ENCODE measurements at places on chromosomes 2 and 18.

GRCh38 chr2:1775511-1776035 lies 31.3 kb upstream of the PXDN start:
- no peak for DNase-seq

- no peak for DNase-seq
Measured at GRCh38 chr18:9637036-9637767, 22.8 kb upstream of the PPP4R1 start.

DNA sequence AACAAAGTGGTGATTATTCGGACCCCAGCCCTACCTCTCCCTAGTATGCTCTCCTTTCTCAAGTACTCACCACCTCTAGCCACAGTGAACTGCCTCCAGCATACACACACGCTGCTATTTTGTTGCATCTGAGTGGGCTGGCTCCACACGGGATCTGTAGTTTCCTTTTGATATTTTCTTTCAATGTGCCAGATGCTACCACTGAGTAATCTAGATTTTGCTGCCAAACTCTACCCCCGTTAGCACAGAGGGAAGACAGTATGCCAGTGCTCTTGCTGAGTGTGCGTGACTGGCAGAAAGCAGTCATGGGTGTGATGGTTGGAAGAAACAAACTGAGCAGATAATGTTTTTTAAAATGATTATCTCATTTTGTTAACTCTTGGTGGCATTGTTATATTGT lies 11.6 kb downstream of the CFLAR start:
- DNase-seq: no peak

GRCh38 chr2:230779126-230779525 lies 66.5 kb downstream of the CAB39 start:
- no peak for DNase-seq

DNA sequence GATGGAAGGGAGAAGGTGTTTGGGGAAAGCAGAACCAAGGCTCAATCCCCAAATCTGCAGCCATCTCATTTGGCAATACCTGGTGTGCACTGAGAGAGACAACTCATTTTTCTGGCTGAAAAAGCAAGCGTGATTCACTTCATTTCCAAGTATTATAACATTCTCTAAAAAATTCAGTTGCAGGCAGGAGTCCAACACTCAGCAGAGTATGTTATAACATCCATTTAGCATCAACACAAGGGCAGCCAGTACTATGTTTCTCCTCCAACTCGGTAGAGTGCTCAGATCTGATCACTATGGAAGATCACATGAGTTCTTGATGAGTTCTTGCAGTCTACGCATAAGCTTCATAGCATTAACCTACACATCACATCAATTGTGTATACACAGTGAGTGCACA lies 99.4 kb upstream of the PID1 start:
- no peak for DNase-seq

DNA sequence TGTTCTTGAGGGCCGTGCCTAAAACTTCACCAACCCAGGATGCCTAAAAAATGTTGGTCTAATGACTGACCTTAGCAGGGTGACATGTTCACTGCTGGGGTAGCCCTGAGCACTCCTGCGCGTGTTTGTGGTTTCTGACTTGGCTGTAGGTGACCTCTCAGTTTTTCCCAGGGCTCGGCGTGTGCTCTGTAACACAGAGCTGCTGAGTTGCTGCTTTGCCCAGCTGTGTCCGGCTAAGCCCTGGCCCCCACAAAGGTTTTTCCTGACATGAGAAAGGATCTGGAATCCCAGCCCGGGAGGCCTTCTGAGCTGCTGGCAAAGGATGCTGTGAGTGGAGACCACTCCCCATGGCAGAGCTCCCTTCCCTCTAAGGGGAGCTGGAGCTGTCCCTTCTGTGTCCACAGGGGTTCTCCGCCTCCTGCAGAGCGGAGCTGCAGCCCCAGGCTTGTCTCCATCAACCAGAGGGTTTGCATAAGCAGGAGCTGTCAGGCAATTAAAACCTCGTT lies 52.7 kb downstream of the CRIM1 start:
- DNase-seq: no peak

DNA sequence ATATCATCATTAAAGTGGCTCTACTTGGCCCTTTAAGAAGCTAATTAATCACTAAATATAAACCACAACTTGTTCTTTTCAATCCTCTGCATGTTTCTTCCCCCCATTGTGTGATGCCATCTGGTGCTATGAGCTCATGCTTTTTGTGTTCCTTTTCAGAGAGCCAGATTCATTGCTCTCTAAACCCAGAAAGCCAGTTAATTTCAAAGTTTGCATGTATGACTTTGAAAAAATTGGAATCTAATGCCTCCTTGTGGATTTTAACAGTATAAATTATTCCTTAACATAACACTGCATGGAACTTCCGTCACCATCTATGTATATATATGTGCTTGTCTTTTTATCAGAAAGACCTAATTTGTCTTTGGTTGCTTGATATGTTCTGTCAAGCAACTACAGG lies 31.1 kb downstream of the TMEM178A start:
- no peak for DNase-seq

DNA sequence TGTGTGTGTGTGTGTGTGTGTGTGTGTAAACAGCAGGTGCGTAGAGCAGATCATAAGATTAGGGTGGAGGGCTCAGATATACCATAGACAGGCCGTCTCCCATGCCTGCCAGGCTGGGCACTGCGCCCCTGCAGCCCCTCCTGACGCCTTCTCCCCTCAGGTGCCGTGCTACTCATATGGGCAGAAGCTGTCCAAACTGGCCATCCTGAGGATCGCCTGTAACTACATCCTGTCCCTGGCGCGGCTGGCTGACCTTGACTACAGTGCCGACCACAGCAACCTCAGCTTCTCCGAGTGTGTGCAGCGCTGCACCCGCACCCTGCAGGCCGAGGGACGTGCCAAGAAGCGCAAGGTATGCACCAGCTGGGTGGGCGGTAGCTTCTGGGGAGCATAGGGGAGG lies 10.0 kb downstream of the ATOH8 start:
- DNase-seq: no peak

- no peak for DNase-seq
Measured at GRCh38 chr2:71783215-71783614, 329.9 kb downstream of the DYSF start.

- DNase-seq: no peak
Measured at GRCh38 chr2:215435280-215435869, 493 bp downstream of the FN1 start.

DNA sequence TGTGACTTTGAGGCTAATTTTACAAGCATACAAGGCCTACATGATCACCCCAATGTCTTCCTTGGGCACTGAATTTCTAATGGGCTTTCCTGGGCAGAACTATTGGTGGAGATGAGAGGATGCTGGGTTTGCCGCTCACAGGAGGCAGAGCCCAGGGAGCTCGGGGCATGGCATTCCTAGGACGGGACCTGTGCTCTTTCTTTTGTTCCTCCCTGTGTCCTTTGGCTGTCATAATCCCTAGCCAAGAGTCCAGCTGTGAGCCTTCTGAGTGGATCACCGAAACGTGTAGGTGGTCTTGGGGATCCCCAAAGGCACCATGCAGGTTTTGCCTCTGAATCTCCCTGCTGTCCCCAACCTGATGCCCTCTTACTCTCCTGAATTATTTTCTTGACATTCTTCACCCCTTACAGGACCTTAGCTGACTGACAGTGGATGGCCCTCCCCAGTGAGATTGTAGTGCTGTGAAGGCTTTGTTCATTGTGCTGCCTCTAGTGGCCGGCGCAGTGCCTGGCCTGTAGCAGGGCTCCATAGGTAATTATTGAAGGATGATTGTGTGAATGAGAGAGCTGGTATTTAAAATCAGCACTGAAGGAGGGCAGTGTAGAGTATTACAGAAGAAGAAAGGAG lies 221.9 kb downstream of the ZNF407 start:
- DNase-seq: no peak

DNA sequence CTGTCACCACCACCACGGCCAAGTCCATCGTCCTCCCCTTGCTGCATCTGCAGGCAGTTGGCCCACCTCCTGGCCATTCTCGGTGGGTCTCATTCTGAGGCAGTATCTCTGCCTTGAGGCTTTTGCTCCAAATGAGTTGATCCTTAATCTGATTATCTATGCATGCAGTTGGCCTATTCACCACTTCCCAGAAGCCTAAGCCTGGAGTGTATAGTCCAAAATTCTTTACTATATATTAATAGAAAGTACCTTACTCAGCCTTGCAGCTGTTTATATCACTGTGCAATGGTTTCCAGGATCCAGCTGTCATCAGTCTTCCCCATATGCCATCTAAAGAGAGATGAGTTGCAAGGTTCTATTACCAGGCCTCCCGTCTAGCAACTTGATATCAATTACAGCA lies 292.4 kb downstream of the SS18 start:
- DNase-seq: no peak

- DNase-seq: peak; percentile 60
Measured at GRCh38 chr2:218892693-218893348, 12.2 kb downstream of the WNT10A start.

DNA sequence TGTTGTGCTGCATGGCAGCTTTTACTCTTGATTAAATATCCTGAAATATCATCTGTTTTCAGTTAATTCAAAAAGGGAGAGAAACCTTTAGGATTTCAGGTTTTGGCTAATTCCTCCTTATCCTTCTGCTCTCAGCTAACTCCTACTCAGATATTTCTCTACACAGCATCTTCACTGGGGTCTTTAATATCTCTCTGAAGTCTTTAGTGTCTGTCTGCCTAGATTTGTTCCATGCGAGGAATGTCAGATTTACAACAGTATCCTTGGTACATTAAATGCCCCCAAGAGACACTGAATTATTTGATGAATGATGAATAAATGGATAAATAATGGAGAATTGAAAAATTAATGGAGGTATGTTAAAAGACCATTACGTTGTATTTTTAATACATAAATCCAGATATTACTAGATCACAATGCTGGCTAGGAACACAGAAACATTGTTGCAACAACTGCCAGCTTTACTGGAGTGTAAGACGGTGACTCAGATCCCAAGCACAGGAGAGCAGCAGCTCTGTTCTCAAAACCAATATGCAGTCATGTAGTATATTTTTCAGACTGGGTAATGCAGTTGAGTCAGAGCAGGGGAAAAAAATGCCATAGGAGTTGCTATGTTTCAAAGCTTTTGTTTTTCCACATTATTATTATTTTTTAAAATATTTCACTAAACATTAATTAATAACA lies 388.0 kb upstream of the SYT4 start:
- DNase-seq: no peak

- DNase-seq: no peak
Measured at GRCh38 chr2:66512626-66513025, 77.7 kb downstream of the MEIS1 start.

DNA sequence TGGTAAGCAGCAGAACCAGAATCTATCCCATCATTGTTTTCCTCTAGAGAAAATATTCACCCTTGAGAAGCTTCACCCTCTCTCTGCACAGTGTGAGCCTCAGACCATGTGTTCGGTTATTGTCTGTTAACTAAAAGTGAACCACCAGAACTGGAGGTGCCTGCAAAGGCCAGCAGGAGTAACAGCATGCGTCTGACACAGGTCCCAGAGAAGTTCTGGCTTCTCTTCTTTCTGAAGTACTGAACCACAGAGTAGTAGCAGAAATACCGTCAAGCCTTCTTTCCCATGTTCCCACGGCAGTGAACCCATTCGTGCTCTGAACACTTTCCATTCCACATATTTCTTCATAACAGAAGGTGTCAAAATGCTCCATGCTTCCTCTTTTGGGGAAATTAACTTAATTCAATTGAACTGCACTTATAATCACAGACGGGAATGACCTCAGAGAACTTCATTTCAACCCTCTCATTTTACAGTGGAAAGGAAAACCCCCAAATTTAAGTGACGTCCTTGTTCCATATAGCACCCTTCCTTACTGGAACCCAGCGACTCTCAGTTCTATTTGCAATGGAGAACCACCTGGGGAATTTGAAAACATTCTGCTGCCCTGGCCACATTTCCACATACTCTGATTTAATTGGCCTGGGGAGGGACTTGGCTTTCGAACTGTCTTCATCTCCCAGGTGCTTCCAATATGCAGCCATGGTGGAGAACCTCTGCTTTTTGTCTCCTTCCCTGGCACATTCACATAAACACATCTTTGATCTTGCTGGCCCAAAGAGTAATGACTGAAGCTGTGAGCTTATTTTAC lies 519.1 kb downstream of the RNF144A start:
- no peak for DNase-seq

- no peak for DNase-seq
Measured at GRCh38 chr2:238974501-238975166, 126.7 kb downstream of the TWIST2 start.

- DNase-seq: peak; percentile 19
Measured at GRCh38 chr2:105398336-105399206, at the start of gene FHL2. FHL2 (minus strand) TSS chr2:105399051; CDS start chr2:105386516, 12,535 bp downstream.

DNA sequence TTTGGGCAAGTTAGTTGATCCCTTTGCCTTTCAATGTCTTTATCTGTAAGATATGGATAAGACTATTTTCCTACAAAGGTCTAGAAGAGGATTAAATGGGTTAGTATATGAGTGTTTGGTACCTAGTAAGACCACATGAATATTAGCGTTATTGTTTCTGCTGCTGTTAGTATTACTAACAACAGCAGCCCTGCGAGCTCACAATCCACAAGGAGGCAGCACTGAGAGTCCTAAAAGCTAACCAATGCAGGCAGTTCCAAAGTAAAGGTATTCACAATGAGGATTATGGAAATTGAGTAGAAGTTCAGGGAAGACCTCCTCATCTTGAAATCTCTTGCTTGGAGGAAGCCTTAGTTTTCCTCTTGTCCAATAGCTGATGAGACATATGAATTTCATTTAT lies 248.9 kb downstream of the TDRD15 start:
- DNase-seq: no peak

DNA sequence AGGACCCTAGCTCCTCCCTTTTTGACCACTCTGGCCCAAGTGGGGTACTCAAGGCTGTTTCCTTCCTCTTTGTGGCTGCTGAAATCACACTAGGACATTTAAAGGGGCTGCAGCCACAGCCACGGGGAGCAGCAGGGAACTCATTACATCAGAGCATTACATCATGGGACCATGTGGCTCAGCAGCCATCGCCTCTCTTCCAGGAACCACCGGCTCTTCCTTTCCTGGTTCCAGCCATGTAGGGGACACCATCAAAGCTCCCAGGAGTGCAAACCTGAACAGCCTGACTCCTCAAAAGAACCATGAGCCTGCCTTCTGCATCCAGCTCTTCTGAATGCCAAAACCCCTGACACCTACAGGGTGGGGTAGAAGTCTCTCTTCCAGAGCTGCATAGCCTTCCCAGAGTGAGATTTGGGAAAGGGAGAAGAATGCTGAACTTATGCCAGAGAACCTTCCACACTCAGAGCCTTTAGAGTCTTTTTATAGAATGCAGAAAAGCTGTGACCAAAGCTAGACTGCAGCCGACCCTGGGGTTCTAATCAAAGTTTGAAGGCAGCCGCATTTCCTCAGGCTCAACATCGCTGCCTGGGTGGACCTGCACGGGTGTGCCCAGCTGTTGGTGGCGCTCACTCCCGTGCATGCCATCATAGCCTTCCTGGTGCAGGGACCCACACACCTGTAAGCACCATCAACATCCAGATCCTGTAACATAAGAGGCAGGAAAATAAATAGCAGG lies 121.7 kb downstream of the KLHL29 start:
- DNase-seq: no peak

- no peak for DNase-seq
Measured at GRCh38 chr2:30269771-30270145, 38.4 kb downstream of the LBH start.

- DNase-seq: no peak
Measured at GRCh38 chr2:96747061-96747617, 7.3 kb upstream of the LMAN2L start.

Measured in activated CD8-positive, alpha-beta memory T cell treated with anti-CD3 and anti-CD28 coated beads for 1 hour (primary cell).